ENCODE measurements at places on chromosomes 7 and 10. TPM values are rescaled to one million over a fixed set of nuclear protein-coding genes. Genes with fewer than 3 reads are reported as not detected.

MICALL2 gene
- total RNA-seq = 22.9 TPM

GHRHR gene
- total RNA-seq = not detected

WBP1L gene
- total RNA-seq = 44.9 TPM

DRGX gene
- total RNA-seq = not detected

All from thoracic aorta endothelial cell (primary cell).